Activated CD4-positive, alpha-beta memory T cell treated with anti-CD3 and anti-CD28 coated beads for 36 hours (primary cell): ENCODE measurements at places on chromosomes 6 and 20. TPM values are rescaled to one million over a fixed set of nuclear protein-coding genes. Genes with fewer than 3 reads are reported as not detected.

The SLC29A1 gene
- total RNA-seq, result 50.0 TPM

The ZC2HC1B gene
- 0.24 TPM for total RNA-seq

The ZMYND8 gene
- 28.1 TPM for total RNA-seq

The RGS17 gene
- total RNA-seq, result not detected

The WFDC10B gene
- not detected for total RNA-seq
